Stimulated activated CD8-positive, alpha-beta memory T cell treated with anti-CD3 and anti-CD28 coated beads, Interleukin-2, amount 100 ng/mL, for 1 hour (primary cell): ENCODE measurements at places on chromosomes 1 and 21.

DNA sequence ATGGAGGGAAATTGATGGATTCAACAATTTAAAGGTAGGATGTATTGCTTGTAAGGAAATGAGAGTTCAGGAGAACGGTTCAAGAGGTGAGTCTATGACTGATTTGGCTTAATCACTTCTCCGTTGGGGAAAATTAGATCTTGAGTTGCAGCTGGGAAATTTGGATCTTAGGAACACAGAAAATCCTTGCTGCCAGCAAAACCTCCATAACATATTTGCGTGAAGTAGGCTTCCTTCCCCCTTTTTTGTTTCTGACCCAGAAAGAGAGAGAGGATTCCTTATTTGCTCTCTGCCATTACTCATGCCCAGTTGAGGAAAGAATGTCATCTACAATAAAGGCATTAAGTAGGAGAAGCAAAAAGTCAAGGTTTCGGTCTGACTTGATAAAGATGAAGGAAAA, 73.5 kb upstream of the PDC start:
- no peak for DNase-seq

- DNase-seq, result no peak
These were observed 24.9 kb downstream of the ITPKB start for GRCh38 chr1:226714148-226714547.

DNA sequence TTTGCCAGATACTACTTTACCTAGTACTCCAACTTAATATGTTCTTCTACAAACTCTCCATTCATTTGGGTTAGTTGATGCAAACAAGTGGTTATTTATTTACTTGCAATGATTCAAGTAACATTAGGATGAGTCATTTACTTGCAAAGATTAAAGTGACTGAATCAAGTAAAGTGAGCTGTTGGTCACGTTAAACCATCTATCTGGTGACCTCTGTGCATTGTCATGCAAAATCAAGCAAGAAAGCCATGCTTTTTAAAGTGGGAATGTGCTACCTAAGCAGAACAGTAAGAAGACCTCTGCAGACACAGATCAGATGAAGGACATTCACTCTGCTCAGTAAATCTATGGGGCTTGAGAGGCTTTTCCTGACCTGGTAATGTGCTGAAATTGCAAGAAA, 254.7 kb downstream of the LRRIQ3 start:
- DNase-seq, result no peak

DNA sequence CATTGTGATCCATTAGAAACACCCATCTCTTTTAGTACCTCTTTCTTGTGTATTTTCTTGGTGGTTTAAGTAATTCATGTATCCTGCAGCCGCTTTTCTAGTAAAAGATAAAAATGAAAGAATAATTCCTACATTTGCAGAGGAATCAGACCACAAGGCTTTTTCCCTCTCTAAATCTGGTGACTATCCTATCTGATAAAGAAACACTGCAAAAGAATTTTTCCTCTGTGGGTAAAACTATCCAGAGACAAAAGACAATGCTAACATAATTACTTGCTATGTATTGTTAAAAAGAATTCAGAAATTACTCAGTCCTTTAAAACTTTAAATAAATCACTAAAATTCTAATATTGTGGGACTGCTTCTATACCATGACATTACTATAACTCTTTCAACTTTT, 51.0 kb downstream of the PRRX1 start:
- no peak for DNase-seq

- no peak for DNase-seq
These were observed 17.3 kb downstream of the SLAMF1 start for GRCh38 chr1:160629286-160630210.

DNA sequence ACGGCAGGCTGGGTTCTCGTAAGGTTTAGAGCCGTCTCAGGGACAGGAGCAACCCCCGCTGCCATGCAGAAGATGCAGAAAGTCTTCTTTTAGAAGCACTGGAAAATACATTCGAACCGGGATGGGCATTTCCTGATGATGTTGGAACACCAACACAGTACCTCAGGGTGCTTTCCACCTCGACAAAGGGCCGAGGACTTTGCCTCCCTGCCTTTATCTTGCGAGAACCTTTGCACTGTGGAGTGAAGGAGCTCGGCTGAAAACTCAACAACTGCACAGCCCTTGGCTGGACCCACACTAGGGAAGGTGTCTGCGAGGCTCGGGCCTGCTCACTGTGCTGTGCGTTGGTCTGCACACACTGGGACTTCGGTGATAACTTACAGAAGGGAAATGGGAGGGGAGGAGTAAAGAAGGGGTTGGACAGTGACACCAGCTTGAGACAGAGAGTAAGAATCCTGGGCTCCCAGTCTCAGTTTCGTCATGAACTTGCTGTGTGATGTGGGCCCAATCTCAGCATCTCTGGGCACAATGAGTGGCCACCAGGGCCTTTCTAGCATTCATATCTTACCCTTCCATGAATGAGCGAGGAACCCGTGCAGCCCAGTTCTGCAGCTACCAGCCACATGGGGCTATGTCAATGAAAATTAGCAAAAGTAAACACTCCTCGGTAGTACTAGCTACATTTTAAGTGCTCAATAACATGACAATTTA, 18.2 kb downstream of the RCAN1 start:
- no peak for DNase-seq

GRCh38 chr21:45954261-45954660, 27.3 kb upstream of the COL6A1 start:
- DNase-seq, result no peak

GRCh38 chr1:222754366-222755139, 17.6 kb downstream of the FAM177B start:
- DNase-seq, result no peak

GRCh38 chr1:78408192-78408591, 82.6 kb upstream of the PTGFR start:
- DNase-seq, result no peak

DNA sequence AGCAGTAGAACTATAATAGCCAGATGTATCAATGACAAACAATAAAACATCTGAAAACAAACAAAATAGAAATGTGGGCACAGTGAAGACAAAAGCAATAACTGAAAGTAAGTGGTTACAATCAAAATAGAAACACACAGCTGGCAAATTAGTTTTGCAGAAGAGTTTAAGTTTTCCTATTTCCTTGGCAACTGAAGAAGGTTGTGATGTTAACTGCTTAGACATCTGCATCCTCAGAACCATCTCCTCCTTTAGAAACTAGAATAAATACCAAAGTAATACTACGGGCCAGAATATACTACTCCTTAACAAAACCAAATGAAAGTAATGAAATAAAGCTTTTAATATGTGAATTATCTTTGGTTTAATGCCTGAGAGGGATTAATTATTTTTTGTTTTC, 605.5 kb downstream of the LTN1 start:
- no peak for DNase-seq

DNA sequence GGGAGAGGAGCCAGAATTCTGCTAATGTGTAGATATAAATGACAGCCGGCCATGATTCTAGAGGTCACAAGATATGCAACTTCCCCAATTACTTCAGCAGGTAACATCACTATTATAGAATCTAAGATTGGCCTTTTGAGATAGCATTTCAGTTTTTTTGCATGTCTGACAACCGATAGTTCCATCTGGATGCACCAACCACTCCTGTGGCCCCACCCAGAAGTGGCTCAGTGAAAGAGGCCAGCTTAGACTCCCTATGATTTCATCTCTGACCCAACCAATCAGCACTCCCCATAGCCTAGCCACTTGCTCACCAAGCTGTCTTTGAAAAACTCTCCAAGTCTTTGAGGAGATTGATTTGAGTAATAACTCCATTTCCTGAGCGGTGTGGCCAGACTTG, 30.3 kb upstream of the NUF2 start:
- DNase-seq, result no peak

GRCh38 chr1:70034403-70034802, 171.0 kb downstream of the LRRC40 start:
- DNase-seq, result no peak

- no peak for DNase-seq
These were observed 505.2 kb upstream of the ZRANB2 start for GRCh38 chr1:71586030-71586429.

GRCh38 chr1:245272676-245273075, 117.9 kb downstream of the KIF26B start:
- no peak for DNase-seq

DNA sequence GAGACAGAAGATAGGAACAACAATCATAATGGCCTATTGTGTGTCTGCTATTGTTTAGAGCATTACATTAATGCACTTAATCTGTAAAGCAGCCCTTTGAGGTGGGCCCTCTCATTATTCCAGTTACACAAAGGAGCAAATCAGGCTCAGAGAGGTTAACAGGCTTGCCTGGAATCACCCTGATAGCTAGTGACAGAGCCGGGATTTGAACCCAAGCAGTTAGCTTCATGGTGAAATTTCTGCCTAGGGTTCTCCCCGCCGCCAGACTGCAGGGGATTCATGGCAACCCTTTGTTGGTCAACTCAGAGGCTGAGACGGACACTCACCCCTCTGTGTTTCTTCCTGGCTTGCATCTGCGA, 7.1 kb downstream of the HEYL start:
- DNase-seq, result no peak

GRCh38 chr21:41805038-41805437, 38.2 kb upstream of the RIPK4 start:
- no peak for DNase-seq

DNA sequence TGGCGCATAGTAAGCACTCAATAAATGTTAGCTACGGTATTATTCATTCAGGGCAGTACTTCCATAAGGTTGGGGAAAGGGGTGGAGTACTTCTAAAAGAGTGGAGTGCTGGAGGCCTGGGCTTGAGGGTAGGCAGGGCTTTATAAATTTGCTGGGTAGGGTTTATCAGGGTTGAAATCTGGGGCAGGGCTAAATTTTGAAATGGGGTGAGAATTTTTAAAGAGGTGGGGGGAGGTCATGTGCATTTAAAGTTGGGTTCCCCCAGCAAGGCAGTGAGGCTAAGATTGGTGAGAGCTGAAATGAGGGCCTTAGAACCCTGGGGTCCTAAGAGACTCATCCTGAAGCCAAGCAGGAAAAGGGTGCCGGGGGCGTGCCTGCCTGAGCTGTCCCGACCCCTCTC, 10.0 kb downstream of the CATSPER4 start:
- DNase-seq, result no peak

DNA sequence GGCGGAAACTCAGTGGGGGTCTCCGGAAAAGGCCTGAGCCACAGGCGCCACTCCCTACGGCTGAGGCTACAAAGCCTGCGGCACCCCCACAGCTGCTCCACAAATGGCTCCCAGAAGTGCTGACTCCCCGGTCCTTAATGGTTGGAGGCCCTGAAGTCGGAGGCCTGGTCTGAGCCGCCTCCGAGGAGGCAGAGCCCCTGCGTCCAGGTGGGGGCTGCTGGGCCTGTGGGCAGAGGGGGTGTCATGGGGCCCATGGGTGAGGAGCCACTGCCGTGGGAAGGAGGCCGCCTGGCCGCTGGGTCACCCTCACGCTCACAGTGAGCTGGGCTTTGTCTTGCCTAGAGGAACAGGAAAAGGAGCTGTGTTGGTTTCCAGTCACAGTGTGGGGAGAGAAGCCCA, 12.4 kb upstream of the COL18A1 start:
- DNase-seq, result no peak

DNA sequence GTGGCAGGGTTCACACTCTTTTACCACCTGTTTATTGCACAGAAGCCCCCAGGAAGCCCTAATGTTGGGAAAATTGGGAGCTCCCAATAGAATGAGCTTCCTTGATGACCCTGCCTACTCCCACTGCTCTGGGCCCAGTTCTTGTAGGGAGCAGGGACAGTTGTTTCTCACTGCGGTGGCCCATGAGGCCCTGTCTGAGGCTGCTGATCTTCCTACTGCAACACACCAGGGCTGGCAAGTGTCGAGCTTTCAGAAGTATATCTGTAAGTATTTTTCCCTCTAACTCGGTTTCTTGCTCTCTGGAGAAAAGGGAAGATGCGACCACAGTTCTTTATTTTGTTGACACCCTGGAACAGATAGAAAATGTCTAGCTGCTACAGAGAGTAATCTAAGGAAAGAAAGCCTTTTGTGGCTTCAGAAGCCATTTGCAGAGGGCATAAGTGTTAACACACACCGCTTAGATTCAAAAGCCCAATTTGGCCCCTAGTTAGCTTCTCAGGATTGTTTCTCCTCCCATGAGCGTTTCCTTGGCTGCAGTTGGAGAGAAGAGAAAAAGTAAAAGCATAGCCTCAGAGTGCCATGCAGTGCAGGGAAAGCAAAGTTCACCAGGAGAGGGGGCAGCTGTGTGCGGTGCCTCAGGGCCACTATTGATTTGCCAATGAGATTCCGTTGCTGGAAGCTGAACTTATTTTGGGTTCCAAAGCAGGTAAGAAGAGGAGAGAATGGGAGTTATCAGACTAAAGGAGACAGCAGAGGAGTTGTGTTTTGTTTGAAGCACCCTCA, 102.6 kb downstream of the SELENOF start:
- no peak for DNase-seq

DNA sequence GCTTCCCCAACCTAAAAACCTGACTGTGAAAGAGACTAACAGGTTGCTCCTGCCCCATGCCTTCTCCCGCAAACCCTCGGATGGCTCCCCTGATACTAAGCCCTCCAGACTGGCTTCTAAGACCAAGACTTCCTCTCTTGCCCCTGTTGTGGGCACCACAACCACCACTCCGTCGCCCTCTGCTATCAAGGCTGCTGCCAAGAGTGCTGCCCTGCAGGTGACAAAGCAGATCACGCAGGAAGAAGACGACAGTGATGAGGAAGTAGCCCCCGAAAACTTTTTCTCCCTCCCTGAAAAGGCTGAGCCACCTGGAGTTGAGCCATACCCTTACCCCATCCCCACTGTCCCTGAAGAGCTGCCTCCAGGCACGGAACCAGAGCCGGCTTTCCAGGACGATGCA, 19.3 kb downstream of the PRCC start:
- DNase-seq, result no peak

GRCh38 chr1:181208083-181208482, 119.6 kb downstream of the IER5 start:
- DNase-seq, result no peak
